ENCODE measurements at places on chromosomes 7 and 10. TPM values are rescaled to one million over a fixed set of nuclear protein-coding genes. Genes with fewer than 3 reads are reported as not detected.
A peak's percentile ranks its signal among the peaks of the same experiment; 100 is the strongest.

DNA sequence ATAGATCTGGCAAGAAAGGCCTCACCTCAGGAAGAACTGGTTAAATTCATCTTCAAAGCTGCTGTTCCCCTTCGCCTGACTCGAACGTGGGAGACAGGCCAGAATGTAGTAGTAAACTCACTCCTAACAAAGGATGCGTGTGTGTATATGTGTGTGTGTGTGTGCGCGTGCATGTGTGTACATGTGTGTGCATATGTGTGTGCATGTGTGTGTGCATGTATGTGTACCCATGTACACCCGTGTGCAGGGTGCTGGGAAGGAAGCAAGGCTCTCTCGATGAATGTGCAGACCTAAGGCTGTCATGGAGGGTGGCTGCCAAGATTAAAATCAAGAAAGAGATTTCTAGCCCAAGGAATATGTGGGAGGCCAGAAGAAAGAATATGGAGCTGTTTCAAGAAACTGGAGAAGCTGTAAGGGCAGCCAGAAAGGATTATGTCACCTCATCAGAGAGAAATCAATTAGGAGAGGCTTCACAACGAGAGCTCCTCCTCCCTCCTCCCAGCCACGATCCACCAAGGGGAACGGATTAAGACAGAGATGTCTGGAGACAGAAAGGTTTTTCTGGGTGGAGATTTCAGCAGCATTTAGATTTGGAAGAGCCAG lies 34.0 kb upstream of the LBX1 start:
- no peak for DNase-seq

Gene EPHA1
- 21.6 TPM for total RNA-seq

GRCh38 chr7:134478707-134479106 lies 19.8 kb upstream of the AKR1B1 start:
- no peak for DNase-seq

DNA sequence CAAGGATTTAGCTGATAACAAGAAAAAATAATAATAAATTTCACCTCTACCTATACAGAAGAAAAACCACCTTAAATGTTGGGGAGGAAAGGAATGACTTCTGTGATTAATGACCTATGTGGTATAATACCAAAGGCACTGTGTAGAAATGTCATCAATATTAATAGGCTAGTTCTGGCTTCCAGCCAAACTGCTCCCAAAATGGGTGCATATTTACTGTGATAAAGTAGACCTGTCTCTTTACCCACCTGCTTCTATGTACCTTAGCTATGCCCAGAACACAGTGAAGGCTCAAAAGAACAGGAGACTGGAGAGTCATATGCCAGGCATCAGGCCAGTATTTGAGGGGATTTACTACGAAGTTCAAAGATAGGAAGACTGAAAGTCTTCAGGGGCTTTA lies 76.0 kb downstream of the ATE1 start:
- DNase-seq: no peak

DNA sequence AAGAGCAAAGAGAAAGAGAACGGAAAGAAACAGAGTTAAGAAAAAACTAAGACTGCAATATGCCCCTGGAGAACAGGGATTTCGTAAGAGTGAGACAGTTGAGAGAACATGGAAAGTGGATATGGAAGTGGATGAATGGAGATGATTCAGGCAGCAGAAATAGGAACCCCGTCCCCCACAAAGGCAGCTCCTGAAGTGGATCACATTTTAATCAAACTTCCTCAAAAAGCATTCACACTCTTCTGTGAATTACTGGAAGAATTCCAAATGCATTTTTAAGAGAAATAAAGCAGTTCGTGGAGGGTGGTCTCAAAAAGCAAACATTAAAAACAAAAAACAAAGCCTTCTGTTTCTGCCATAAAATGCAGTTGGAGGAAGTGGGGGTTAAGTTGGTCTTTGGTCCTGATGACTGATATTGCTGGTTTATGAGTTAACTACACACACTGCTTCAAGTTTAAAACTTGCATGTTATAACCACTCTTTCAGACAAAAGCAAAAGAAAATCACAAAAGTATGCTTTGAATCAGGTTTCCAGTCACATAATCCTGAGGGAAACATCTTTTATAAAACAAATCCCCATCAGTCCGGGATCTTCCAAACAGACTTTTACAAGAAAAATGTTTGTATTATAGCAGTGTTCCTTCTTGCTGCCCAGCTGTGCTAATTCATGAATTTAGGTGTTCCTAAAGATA lies 214.3 kb downstream of the FANK1 start:
- no peak for DNase-seq

- no peak for DNase-seq
Measured at GRCh38 chr10:621981-622740, 67.3 kb downstream of the DIP2C start.

DNA sequence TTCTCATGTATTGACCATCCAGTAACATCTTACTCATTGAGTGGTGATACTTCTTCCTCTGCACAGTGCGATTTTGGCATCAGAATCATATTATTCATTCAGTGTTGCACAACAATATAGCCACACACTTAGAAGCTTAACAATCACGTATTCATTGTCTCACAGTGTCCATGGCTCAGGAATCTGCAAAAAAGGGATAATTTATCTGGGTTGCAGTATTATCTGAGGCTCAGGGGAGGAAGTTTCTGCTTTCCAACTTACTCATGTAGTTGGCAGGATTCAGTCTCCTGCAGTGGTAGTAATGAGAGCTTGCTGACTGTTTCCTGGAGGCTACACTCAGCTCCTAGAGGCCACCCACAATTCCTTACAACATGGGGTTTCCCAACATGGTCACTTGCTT lies 803.6 kb downstream of the SORCS1 start:
- peak; percentile 12 for DNase-seq

Gene TEX36
- not detected for total RNA-seq

- no peak for DNase-seq
Measured at GRCh38 chr7:36278620-36279172, 111.0 kb upstream of the ANLN start.

Data from Calu3 (cell line).